Left renal pelvis (tissue), 4 donors: ENCODE measurements at places on chromosomes 7 and 10. TPM values are rescaled to one million over a fixed set of nuclear protein-coding genes. Genes with fewer than 3 reads are reported as not detected.

GRCh38 chr7:2709553-2710285 lies 21.7 kb downstream of the AMZ1 start:
- DNase-seq, result no peak

DNA sequence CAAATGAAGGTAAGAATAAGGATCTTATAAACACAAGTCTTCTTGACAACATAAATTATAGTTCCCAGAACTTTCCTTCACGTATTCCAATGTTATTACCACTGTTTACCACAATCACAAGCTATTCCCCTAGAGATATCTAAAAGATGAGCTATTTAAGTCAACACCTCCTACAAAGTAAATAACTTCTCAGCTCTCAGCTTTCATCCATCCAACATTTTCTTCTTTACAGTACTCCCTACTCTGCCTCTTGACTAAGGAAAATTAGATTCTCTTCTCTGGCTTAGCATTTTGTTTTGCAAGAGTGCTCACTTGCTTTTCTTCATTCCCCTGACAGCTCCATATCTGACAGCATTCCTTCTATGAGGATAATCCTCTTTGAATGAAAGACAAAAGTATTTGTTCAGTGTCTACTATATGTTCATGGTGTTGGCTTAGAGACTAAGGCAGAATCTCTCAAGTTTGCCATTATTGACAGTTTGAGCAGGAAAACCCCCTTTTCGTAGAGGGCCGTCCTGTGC lies 93.0 kb upstream of the IL6 start:
- no peak for DNase-seq

GRCh38 chr7:7581531-7582179 lies 15.0 kb downstream of the MIOS start:
- DNase-seq, result no peak

DNA sequence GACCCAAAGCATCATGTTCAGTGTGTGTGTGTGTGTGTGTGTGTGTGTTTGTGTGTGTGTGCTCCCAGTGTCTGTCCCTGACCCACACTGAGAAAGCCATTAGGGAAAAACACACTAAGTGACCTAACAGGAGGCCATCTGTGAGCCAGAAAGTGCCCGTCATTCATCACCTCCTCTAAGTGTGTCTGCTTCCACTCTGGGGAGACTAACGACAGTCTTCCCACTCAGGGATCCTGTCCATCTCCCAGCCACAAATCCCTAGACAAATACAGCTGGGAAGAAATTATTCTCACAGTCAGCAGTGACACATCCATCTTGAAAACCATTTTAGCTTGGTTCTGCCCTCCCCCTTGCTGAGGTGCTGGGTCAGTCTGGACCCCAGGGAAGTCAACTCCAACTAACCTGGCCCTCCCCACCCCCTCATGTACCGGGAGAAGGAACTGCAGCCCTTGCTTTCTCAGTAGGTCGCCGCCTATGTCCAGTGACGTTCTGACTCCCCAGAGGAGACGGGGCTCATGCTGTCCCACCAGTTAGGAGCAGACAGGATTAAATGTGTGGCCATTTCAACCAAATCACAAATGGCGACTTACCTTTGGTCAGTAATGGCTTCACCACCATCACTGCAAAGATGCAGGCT lies 296.5 kb upstream of the ZNF32 start:
- DNase-seq, result no peak

DNA sequence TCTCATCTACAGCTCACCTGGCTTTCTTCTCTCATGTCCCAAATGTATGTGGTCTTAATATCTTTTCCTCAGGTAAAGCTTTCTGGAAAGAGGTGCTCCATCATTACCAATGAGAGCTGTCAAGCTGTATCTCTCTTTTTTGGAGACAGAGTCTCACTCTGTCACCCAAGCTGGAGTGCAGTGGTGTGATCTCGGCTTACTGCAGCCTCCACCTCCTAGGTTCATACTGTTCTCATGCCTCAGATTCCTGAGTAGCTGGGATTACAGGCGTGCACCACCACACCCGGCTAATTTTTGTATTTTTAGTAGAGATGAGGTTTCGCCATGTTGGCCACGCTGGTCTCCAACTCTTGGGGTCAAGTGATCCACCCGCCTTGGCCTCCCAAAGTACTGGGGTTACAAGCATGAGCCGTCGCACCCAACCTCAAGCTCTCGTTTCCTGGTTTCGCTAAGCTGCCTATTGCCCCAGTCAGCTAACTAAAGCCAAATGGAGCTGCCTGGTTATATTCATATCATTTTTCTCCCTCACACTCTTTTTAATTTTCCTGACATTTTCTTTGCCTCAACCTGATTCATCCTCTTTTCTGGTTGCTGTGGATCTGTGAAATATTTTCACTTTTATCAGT lies 60.5 kb downstream of the SUFU start:
- DNase-seq, result no peak

DNA sequence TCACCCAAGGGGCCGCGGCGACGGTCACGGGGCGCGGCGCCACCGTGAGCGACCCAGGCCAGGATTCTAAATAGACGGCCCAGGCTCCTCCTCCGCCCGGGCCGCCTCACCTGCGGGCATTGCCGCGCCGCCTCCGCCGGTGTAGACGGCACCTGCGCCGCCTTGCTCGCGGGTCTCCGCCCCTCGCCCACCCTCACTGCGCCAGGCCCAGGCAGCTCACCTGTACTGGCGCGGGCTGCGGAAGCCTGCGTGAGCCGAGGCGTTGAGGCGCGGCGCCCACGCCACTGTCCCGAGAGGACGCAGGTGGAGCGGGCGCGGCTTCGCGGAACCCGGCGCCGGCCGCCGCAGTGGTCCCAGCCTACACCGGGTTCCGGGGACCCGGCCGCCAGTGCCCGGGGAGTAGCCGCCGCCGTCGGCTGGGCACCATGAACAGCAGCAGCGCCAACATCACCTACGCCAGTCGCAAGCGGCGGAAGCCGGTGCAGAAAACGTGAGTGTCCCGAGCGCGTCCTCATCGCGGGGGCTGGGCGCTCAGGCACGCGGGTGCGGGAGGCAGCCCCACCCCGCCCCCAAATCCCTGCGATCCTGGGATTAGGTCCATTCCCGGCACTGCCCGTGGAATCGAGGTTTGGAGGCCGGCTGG lies 509 bp downstream of the AHR start:
- no peak for DNase-seq

GRCh38 chr7:107119376-107120105 lies 49.3 kb upstream of the HBP1 start:
- no peak for DNase-seq

DNA sequence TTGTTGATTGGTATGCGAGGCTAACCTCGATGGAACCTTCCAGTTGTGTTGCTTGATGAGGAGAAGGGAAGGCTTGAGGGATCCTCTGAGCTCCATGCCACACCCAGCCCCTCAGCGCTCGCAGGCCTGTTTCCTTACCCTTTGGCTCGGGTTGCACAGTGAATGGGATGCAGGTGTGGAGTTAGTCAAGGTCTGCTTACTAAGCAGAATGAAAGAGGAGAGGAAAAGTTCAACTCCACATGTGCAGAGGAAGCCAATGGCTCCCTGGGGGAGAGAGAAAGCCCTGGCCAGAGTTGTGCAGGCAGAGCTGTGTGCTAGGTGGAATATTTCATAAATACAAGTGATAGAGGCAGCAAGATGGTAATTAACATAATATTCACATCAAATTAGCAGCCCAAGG lies 85.5 kb downstream of the JCAD start:
- DNase-seq, result no peak

DNA sequence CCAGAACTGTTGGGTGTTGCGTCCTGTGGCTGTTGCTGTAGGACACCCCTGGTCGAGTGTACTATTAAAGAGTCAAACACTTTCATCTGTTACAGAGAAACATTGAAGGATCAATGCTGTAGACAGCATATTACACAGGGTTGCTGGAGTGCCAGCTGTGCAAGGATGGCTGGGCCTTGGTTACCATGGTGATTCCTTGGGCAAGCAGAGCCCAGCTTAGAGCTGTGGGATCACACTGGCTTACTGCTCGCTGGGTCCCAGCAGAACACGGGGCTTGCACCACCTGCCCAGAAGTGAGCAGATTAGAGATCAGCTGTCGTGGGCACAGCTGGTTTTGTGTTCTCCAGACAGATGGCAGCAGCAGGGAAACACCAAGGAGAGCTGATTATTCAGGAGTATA lies 76.0 kb downstream of the GPR141 start:
- DNase-seq, result no peak

DNA sequence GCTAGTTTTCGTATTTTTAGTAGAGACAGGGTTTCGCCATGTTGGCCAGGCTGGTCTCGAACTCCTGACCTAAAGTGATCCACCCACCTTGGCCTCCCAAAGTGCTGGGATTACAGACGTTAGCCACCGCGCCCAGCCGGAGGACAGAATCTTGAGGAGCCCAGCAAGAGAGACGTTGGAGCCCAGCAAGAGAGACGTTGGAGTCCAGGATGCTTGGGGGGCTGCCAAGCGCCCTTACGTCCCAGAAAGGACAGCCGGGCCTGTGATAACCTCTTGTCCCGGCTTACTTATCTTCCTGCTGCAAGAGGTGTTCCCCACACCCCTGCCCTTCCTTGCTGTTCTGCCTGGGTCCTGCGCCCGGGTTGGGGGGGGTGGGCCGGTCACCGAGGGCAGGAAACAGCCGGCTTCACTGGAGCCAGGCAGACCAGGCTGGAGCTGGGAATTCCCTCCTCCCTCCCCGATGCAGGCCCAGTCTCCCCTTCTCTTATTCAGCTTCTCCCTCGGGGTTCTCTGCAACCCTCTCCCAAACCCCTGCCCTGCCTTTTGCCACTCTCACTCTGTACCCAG lies 1.9 kb upstream of the EPHB4 start:
- DNase-seq, result no peak

DNA sequence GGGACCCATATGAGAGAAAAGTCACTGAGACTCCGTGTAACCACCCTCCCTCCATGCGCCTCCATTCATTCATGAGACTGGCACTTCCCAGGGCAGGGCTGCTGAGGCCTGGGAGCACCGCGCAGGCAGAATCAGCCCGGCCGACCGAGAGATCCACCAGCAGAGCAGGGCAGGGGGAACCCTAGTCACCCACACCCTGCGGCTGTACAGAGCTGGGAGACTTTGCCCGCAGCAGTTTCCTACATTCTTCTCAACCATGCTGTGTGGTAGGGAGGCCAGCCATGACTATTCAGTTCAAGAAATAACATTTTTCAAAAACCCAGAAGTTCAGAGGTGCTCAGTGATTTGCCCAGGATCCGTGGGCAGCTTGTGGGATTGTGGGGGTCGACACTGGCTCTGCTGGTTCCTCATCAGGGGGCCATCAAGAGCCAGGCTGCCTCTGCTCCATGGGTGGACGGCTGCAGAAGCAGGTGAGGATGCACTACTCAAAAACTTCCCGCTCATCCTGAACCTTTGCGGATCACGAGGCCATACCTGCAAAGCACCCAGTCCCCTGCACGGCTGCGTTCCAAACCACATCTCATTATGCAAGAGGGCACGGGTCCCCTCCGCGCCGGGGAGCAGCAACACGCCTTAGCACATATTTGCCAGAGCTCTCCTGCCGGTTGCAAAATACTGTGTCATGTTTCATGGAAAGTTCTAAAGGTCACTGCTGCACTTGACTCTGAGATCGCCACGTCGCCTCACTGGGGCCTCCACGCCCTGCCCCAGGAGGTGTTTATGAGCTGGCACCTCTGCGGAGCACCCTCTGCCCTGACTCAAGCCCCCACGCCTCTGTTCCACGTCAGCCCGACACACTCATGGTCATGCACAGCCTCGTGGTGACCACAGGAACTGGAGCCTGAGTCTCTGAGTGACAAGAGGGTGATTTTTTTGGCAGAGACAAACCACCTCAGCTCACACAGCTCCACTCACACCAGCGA lies 132.0 kb downstream of the PRKAG2 start:
- DNase-seq, result no peak

GRCh38 chr7:24572997-24573553 lies at the start of gene PALS2:
Gene PALS2 (plus strand): TSS chr7:24573452. CDS start chr7:24623668, 50,216 bp downstream.
- peak; percentile 46 for DNase-seq

GRCh38 chr10:16968416-16969041 lies 151.3 kb upstream of the RSU1 start:
- no peak for DNase-seq

DNA sequence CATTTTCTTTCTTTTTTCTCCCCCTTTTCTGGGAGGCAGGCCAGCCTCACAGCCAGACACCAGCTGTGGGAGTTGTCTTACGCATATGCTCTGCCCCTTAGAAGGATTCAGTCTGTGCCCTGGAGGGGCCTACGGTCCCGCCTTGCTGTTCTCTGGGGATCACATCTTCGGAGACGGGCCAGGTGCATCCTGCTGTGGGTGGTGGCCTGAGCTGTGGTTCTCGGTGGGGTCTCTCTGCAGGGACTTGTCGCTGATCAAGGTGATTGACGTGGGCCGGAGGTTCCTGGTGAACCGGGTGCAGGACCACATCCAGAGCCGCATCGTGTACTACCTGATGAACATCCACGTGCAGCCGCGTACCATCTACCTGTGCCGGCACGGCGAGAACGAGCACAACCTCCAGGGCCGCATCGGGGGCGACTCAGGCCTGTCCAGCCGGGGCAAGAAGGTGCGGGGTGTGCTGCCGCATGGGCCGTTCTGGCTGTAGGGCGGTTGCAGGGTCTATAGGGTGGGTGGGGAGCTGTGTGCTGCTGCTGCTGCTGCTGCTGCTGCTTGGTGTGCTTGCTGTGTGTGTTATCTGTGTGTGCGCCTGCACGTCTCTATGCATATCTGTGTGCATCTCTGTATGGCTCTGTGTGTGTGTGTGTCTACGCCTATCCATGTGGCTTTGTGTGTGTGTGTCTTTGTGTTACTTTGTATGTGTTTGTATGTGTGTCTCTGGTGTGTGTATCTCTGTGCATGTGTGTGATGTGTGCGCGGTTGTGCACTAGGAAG lies 17.9 kb downstream of the PFKFB3 start:
- DNase-seq, result no peak

MRLN gene
- polyA plus RNA-seq, result 0.58 TPM

ERVW-1 gene
- polyA plus RNA-seq, result 2.1 TPM

YAE1 gene
- 38.7 TPM for polyA plus RNA-seq

HABP2 gene
- 0.41 TPM for polyA plus RNA-seq
